ENCODE measurements at places on chromosomes 2 and 18. TPM values are rescaled to one million over a fixed set of nuclear protein-coding genes. Genes with fewer than 3 reads are reported as not detected.

Gene NCK2
- 24.7 TPM for total RNA-seq

Gene KCNE4
- total RNA-seq: 3.1 TPM

Gene LYG1
- total RNA-seq: 0.58 TPM

Gene AKAIN1
- not detected for total RNA-seq

Gene TLX2
- total RNA-seq: not detected

Gene CFAP65
- not detected for total RNA-seq

Gene POTEI
- total RNA-seq: not detected

Gene KLHL41
- total RNA-seq: 163 TPM

- no peak overlapping the region for H3K27ac ChIP-seq
- no peaks in the 10 kb centered on the region for H3K27me3 ChIP-seq
- no peak overlapping the region for H3K4me3 ChIP-seq
- H3K36me3 ChIP-seq: no peaks in the 10 kb centered on the region
- no peaks in the 10 kb centered on the region for H3K4me1 ChIP-seq
- DNase-seq: no peak
Observed at GRCh38 chr2:68569604-68570003, 73.8 kb upstream of the PROKR1 start.

DNA sequence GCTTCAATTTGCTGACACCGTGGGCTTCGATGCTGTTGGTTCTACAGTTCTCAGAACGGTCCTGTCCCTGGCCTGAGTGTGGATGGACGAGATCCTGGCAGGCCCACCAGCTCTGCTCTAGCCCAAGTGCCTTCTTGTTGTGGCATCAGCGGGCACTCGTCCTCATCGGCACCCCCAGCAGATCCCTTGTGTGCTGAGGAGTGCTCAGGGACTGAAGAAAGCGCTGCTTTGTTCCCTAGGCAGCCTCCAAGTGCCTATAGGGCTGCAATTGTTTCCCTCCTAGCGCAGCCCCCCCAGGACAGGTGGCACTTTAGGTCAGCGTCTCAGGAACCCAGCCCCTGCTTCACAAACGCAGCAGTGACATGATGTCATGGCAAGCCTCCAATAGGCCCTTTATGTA, 217.7 kb downstream of the AGAP1 start:
- peaks cover 10% of the 10 kb centered on the region for H3K36me3 ChIP-seq
- no peak overlapping the region for H3K27ac ChIP-seq
- no peak overlapping the region for H3K4me3 ChIP-seq
- peaks cover 3% of the 10 kb centered on the region for H3K4me1 ChIP-seq

DNA sequence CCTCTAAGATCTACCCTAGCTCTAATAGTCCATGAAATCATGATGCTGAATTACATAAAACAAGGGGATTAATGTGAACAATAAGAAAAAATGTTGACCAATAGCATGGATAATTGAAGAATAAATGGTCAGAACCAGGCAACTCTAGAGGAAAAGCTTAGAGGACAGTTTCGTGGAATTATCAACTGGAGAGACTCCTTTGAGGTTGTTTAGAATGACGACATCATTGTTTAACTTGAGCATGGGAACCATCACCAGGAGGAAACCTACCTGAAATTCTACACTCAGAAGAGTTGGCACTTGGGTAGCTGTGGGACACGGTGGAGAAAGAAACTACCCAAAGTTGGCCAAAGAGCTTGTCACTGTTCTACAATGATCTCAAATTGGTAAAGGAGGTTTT, 179.2 kb upstream of the EPAS1 start:
- peaks cover 79% of the 10 kb centered on the region for H3K4me1 ChIP-seq
- no peak for DNase-seq
- H3K4me3 ChIP-seq: no peak overlapping the region
- no peaks in the 10 kb centered on the region for H3K27me3 ChIP-seq

DNA sequence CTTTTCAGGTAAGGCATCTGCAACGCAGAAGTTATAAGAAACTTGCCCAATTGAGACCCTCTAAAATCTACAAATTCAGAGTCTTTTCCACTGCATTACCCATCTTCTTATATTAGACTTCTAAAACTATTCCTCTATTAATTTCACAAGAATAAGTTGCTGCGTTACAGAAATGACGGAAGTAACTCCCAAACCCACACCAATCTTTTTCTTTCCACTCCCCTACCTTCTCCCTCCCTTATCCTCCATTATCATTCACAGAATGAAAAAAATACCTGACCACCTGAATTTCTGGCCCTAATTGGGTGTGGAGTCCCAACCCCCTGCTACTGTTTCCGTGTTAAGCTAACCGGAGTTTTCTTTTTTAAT, 689 bp downstream of the RPRD1A start:
- no peaks in the 10 kb centered on the region for H3K27me3 ChIP-seq
- peak overlapping the region; percentile 88 for H3K27ac ChIP-seq
- peak overlapping the region; percentile 90 for H3K4me3 ChIP-seq
- no peaks in the 10 kb centered on the region for H3K36me3 ChIP-seq

GRCh38 chr18:42196651-42197050, 241.6 kb downstream of the PIK3C3 start:
- H3K4me3 ChIP-seq: no peak overlapping the region
- no peaks in the 10 kb centered on the region for H3K36me3 ChIP-seq
- no peaks in the 10 kb centered on the region for H3K27me3 ChIP-seq
- no peaks in the 10 kb centered on the region for H3K4me1 ChIP-seq
- no peak overlapping the region for H3K27ac ChIP-seq

DNA sequence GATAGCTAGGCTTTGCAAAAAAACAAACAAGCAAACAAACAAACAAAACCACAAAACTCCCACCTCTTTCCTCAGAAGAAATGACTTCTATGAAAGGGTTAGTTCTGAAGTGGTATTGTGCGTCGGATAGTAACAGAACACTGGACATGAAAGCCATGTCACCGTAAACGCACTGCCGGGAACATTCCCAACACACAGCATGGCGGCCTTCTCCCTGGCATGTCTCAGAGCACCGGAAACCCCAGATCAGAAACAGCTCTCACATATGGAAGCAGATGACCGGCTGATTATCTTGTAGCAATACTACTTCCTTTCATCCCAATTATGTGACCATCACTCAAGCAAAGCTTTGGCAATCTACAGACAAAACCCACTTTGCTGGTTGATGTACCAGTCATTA, 197.8 kb upstream of the PXDN start:
- DNase-seq: no peak
- H3K27ac ChIP-seq: no peak overlapping the region
- H3K4me3 ChIP-seq: no peak overlapping the region
- H3K36me3 ChIP-seq: no peaks in the 10 kb centered on the region

- DNase-seq: no peak
- H3K36me3 ChIP-seq: no peaks in the 10 kb centered on the region
- H3K27ac ChIP-seq: no peak overlapping the region
- no peaks in the 10 kb centered on the region for H3K27me3 ChIP-seq
- H3K4me3 ChIP-seq: no peak overlapping the region
Observed at GRCh38 chr2:8877894-8878293, 40.5 kb upstream of the KIDINS220 start.

GRCh38 chr2:169965495-169965894, 138.2 kb downstream of the UBR3 start:
- H3K27ac ChIP-seq: no peak overlapping the region
- no peak for DNase-seq
- H3K4me3 ChIP-seq: no peak overlapping the region
- H3K27me3 ChIP-seq: no peaks in the 10 kb centered on the region
- H3K36me3 ChIP-seq: peaks cover 41% of the 10 kb centered on the region
- H3K4me1 ChIP-seq: no peaks in the 10 kb centered on the region

GRCh38 chr18:32301976-32302743, 112.3 kb downstream of the MEP1B start:
- no peaks in the 10 kb centered on the region for H3K36me3 ChIP-seq
- peaks cover 35% of the 10 kb centered on the region for H3K4me1 ChIP-seq
- DNase-seq: no peak
- H3K27ac ChIP-seq: peak overlapping the region; percentile 42

DNA sequence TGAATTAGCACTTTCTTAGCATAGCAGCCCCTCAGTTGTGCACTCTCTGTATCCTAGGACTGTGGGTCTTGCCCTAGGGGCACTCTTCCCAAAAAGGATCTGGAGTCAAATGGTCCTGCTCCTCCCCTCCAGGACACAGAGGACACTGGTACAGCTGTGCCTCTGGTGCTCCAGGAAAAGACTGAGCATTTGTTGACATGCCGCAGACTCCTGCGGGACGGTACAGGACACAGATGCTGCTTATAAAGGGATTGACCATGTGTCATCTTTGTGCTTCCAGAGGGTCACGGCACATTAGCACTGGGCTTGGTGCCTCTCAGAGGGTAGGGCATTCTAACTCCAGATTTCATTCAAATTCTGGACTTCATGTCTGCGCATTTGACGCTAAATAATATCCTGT, 110.5 kb downstream of the KLF7 start:
- H3K4me1 ChIP-seq: no peaks in the 10 kb centered on the region
- no peaks in the 10 kb centered on the region for H3K36me3 ChIP-seq
- DNase-seq: no peak
- no peaks in the 10 kb centered on the region for H3K27me3 ChIP-seq

- no peak overlapping the region for H3K4me3 ChIP-seq
- DNase-seq: no peak
- no peaks in the 10 kb centered on the region for H3K4me1 ChIP-seq
- H3K36me3 ChIP-seq: no peaks in the 10 kb centered on the region
Observed at GRCh38 chr2:142280831-142281230, 150.0 kb upstream of the LRP1B start.

GRCh38 chr2:10329880-10330699, 27.4 kb downstream of the HPCAL1 start:
- peak overlapping the region; percentile 49 for H3K4me3 ChIP-seq
- peaks cover 83% of the 10 kb centered on the region for H3K4me1 ChIP-seq
- peaks cover 7% of the 10 kb centered on the region for H3K36me3 ChIP-seq

DNA sequence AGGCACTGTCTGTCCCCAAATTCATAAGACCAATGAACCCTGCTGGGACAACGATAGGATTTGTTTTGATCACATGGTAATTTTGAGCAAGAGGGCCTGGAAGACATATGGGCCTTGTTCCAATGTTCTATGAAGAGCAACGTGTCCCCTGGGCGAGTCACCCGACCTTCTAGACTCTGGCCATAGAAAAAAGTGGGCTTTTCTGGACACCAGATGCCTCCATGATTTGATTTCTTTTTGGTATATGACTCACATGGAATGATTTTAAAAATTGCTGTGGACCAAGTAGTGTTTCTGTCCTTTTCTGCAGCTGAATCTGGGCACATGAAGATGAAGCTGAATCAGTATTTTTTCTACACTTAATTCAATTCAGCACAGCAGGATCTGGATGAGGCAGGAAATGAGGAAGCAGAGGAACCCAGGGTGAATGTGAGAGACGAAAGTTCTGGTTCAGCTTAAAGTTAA, 104.9 kb downstream of the CDC42EP3 start:
- no peak for DNase-seq
- H3K36me3 ChIP-seq: no peaks in the 10 kb centered on the region
- no peaks in the 10 kb centered on the region for H3K27me3 ChIP-seq
- peak overlapping the region; percentile 13 for H3K27ac ChIP-seq
- peaks cover 19% of the 10 kb centered on the region for H3K4me1 ChIP-seq
- no peak overlapping the region for H3K4me3 ChIP-seq

DNA sequence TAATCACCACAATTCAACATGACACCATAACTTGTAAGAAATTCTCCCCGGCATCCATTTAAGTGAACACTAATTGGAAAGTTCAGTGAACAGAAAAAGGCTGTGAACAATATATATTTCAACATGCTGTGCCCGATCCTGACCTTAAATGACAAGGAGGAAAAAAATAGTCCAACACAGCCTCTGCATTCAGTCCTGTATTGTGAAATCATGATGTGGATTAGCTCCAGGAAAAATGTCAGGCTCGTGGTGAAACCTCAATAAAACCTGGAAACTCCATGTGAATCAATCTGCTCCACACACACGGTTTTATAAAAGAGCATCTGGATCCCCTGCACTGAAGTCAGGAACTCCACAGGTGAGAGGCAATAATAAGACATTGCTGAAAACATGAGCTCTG, 145.4 kb upstream of the SPOPL start:
- H3K27me3 ChIP-seq: no peaks in the 10 kb centered on the region
- H3K27ac ChIP-seq: no peak overlapping the region
- peaks cover 8% of the 10 kb centered on the region for H3K4me1 ChIP-seq
- DNase-seq: no peak
- H3K36me3 ChIP-seq: no peaks in the 10 kb centered on the region

DNA sequence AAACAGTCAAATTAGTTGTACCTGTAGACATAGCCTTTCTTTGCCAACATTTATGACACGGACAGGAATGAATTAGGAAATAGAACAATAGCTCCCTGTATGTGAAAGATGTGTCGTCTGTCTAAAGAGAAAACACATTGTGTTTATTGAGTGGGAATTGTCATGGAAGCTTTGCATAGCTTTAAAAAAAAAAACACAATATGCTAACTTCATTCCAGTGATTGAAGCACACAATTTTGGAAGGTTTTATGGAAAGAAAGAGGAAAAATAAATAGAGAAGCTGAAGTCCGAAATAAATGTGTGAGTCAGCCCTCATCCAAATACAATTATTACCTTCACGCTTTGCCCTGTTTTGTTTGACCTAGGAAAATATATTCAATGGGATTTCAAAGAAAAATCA, 1095.7 kb downstream of the TSN start:
- no peak overlapping the region for H3K27ac ChIP-seq
- no peaks in the 10 kb centered on the region for H3K4me1 ChIP-seq
- H3K36me3 ChIP-seq: no peaks in the 10 kb centered on the region
- no peaks in the 10 kb centered on the region for H3K27me3 ChIP-seq
- DNase-seq: no peak

GRCh38 chr18:44758861-44759631, 78.4 kb downstream of the SETBP1 start:
- H3K4me3 ChIP-seq: no peak overlapping the region
- H3K36me3 ChIP-seq: no peaks in the 10 kb centered on the region
- no peaks in the 10 kb centered on the region for H3K27me3 ChIP-seq
- no peak for DNase-seq

GRCh38 chr18:21761471-21762115, 21.0 kb downstream of the MIB1 start:
- DNase-seq: no peak
- H3K36me3 ChIP-seq: peaks cover 10% of the 10 kb centered on the region
- H3K4me1 ChIP-seq: peaks cover 32% of the 10 kb centered on the region
- H3K27ac ChIP-seq: no peak overlapping the region
- H3K27me3 ChIP-seq: no peaks in the 10 kb centered on the region

DNA sequence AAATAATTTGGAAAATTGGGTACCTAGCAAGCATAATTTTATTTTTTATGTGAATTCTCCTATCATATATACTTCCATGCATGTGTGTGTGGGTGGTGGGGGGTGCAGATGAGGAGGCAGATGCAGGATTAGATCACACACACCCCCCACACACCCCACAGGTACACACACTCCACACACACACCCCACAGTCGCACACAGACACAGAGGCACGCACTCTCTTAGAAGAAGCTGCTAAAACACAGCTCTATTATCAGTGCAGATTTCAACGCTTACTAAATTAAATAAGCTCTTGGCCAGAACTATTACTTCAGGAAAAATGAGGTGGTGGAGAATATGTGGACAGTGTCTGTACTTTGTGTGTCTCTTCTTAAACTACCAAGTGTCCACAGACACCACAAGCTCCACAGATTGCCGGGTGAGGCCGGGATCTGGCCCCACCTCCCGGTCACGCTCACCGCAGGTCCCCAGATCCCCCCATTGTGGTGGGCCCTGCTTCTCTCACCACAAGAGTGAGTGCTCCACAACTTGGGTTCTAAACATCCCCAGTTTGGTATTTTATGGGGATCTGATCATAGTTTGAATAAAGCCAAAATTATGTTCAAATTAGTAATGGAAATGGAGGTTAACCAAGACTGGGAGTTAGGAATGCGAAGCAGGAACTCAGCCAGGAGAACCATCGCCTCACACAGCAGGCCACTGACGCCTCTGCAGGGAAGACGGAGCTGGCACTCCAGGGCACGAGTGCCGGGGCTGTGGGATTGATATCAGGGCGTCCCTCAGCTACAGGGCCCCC, 102.1 kb downstream of the PXDN start:
- H3K27me3 ChIP-seq: no peaks in the 10 kb centered on the region
- peak overlapping the region; percentile 2 for H3K27ac ChIP-seq
- no peak for DNase-seq
- peaks cover 25% of the 10 kb centered on the region for H3K4me1 ChIP-seq

All from left ventricle myocardium inferior (tissue), 1 donor.